NCI-H1694 (cell line): ENCODE measurements at places on chromosomes 4 and X.

DNA sequence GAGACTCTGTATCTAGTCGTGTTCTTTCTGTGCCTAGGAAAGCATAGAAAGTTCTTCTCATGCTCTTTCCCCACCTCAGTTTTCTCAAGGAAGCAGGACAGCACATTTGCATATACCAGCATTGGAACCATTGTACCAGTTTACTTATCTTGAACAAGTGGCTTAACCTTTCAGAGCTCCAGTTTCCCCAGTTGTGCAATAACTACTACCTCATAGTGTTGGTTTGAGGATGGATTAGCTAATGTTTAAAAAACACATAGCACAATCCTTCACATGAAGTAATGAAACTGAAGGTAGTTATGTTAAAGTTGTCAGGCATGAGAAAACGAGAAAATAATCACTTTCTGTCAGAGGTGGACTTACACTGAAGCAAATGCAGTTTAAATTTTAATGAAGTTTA, 92.2 kb upstream of the H2AZ1 start:
- no peak for DNase-seq

- no peak for DNase-seq
Measured at GRCh38 chr4:8394061-8394519, 46.4 kb downstream of the ACOX3 start.

DNA sequence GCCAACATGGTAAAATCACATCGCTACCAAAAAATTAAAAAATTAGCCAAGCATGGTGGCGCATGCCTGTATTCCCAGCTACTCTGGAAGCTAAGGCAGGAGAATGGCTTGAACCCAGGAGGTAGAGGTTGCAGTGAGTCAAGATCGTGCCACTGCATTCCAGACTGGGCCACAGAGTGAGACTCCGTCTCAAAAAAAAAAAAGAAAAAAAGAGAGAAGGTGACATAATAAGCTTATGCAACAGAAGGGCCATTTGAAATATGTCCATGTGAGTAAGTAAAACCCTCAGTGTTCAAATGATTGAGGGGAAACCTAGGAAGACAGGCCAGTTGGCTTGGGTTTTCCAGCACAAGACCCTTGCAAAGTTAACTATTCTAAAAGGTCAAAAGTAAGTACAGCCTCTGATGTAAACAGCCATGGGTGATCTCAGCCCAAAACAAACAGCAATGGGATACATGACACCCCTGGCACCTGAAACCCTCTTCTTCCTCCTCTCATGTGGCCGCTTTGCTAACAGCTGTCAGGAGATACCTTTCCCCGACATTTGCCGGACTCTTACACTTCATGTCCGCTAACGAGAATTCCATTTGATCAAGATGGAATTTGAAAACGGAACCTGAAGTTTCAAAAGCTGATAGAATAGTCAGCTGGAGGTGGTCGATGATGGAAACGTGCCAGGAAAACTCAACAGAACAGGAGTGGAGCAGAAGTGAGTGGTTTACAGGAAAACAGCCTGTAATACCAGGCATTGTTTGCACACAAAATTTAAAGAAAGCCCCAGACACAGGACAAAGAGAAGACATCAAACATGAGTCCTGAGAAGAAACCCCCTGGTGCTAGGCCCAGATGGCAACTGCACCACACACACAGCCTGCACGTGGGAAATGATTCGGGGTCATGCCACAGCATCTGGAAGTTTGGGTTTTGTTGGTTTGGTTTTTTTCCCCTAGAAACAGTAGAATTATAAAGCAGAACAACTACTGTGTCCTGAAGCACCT, 93.0 kb upstream of the STS start:
- no peak for DNase-seq

DNA sequence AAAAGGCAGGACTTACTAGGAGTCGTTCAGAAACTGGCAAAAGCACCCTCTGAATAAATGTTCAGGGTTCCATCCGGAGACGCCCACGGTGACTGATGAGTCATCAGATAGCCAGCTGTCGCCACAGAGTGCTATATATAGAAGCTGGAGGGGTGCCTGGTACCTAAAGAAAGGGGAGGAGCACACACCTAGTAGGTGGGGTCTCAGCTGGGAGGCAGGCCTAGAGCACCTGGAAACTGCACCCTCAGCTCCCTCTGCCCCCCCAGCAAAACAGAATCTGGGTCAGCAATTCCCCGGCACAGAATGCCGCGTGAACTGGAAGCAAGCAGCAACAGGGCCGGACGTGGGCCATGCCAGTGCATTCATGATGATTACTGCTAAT, 242.0 kb downstream of the BCOR start:
- DNase-seq = peak; percentile 79

- no peak for DNase-seq
Measured at GRCh38 chrX:115364670-115365069, 75.2 kb downstream of the LUZP4 start.

DNA sequence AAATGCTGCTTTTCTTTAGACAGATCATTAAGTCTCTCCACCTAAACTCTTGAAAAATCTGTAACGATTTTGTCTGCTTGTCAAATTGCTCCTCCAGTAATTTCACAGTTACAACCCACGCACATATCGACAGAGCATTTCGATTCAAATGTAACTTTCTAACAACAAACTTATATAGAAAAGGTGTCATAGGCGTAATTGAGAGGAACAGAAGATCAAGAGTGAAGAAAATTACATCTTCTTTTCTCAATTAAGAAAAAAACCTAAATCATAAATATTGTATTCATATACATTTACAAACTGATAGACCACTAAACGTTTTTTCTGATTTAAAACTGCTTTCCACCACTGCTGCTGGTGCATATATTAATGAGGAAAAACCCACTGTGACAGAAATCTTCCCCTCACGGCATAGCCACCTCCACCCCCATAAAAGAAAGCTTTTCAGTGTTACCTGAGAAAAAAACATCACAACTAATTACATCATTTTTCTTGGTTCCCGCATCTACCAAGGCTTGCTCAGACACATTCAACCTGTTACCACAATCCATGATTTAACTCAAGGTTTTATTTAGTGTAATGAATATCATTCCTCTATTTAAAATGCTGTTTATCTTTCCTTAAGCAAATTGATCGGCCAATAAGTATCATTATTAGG, 1.9 kb downstream of the GPM6A start:
- DNase-seq = no peak

DNA sequence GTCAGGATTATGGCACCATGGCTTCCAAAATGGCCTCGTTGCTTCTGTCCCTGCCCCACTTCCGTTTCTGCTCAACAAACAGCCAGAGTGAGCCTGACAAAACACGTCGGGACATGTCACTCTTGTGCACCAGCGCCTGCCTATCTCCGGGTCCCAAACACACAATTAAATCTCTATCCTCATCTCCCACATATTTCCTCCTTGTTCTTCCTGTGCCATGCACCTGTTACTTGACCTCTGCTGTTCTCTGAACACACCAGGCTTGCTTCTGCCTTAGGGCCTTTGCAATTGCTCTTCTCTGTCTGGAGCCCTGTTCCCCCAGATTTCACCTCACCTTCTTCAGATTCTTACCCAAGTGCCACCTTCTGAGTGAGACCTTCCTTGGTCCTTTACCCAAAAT, 12.7 kb upstream of the CD38 start:
- no peak for DNase-seq

- no peak for DNase-seq
Measured at GRCh38 chr4:177008071-177008835, 215.5 kb upstream of the VEGFC start.

DNA sequence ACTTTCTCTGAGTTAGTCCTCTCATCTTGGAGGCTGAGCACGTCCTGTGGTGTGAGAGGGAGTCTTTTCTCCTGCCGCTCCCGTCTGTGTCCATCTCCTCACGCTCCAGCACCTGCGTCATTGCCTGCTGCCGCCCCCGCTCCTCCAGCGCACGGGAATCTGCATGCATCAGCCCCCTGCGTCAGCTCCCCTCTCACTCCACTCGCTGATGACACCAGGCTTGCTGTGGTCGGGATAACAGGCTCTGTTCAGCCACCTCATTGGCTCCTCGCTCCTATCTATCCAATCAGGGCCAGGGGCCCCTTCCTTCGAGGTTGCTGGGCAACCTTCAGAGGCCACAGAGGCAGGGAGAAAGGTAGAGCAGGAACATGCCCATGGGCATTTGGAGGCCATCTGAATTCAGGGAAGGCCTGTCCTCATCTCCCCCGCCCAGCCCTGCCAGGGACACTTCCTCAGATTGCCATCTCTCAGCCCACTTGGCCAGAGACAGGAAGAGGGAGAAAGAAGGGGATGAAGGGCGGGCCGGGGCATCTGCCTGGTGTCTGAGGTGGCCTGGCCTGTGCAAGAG, 9.3 kb downstream of the ZNF185 start:
- DNase-seq = no peak

GRCh38 chr4:73599182-73599581, 21.1 kb downstream of the RASSF6 start:
- DNase-seq = peak; percentile 39

DNA sequence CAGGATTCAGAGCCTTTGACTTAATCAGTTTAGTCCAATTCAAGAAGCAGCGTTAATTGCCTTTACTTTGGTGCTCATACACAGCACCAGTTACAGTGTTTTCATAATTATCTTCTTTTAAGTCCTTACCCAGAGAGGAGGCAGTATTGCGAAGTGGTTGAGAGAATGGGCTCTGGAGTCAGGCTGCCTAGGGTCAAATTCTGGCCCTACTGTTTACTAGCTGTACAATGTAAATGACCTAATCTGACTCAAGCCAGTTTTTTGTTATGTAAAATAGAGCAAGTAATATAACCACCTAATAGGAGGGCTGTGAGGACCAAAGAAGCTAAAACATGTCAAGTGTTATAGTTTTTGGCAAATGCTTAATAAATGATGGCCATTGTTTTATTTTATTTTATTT, 27.6 kb downstream of the WDR44 start:
- no peak for DNase-seq

DNA sequence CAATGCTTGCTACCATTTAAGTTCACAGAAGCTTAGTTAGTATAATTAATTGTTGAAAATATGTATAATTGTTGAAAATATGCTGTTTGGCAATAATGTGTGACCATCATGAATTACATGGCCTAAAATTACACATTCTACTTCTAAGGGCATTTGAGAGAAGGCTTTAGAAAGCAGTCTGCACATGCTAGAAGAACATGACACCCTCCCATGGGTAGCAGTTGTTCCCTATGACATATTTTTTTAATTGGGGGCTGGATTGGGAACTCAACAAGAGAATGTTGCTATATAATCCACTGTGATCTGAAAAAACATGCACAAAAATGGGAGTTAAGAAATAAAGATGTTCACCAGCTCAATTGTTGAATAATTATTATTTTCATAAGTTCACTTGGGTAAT, 331.4 kb downstream of the ARHGAP24 start:
- no peak for DNase-seq

- no peak for DNase-seq
Measured at GRCh38 chr4:40232610-40233009, 35.8 kb downstream of the RHOH start.

GRCh38 chr4:31411565-31411964, 691.4 kb downstream of the PCDH7 start:
- DNase-seq = no peak

GRCh38 chr4:108429662-108430061, 190.7 kb upstream of the RPL34 start:
- no peak for DNase-seq

GRCh38 chr4:76624931-76625715, 190.1 kb downstream of the SHROOM3 start:
- DNase-seq = no peak

DNA sequence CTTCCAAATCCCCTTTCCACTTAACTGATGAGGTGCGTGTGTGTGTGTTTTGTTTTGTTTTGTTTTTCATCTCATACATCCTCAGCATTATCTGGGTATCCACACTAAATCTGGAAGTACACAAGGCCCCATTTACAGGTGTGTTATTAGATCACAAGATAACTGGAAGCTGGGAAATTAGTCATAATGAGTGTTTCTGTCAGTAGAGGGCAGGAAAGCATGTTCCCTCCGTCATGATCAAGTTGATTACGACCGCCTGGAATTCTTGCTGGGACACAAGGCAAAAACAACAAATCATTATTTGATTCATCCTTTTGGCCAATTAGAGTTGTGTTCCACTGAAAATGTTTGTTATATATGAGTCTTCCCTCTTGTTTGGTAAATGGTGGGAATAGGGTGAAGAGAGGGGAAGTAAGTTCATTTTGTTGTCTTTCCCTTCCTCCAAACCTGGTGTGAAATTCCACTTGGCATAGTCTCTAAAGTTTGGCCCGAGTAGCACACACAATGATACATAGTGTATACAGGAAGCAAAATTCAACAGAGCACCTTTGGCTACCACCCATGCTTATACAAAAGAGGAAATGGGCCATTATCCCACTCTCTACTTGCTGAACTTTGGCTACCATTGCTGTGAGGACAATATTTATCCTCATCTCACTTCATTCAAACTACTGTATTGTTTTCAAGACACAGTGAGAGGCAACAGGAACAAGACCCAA, 33.3 kb upstream of the TLL1 start:
- no peak for DNase-seq

DNA sequence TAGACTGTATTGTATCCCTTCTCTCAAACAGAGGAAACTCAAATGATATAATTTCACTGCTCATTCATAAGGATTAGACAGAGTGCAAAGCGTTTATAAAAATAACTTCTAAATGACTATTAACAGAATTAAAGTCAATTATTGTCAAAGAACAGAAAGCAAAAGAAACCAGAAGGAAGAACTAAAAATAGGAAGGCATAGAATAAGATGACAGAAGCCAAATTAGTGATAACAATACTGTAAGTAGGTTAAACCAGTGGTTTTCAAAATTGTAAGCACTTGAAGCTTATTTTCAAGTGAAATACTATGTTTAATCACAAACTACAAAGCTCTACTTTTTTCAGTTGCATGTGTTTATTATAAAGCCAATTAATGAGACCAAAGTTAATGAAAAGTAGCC, 305.2 kb downstream of the PPP1R2C start:
- DNase-seq = no peak

GRCh38 chr4:152590179-152591031, 54.5 kb upstream of the FBXW7 start:
- peak; percentile 97 for DNase-seq

GRCh38 chr4:173943547-173943946, 339.9 kb downstream of the FBXO8 start:
- no peak for DNase-seq

GRCh38 chr4:155515444-155516075, 138.8 kb upstream of the MAP9 start:
- DNase-seq = no peak

DNA sequence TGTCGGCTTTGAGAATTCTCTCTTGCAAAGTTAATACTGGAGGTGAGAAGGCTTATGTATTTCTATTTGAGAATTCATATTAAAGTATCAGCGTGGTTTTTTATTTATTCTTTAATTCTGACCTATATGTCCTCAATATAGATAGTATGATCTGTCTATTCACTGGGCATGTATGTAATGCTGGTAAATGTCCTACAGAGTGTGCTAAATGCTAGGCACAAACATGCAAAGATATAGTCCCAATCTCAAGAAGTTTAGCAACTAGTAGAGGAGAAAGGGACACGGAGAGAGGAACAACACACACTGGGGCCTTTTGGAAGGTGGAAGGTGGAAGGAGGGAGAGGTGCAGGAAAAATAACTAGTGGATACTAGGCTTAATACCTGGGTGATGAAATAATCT, 11.0 kb upstream of the BMPR1B start:
- DNase-seq = no peak

DNA sequence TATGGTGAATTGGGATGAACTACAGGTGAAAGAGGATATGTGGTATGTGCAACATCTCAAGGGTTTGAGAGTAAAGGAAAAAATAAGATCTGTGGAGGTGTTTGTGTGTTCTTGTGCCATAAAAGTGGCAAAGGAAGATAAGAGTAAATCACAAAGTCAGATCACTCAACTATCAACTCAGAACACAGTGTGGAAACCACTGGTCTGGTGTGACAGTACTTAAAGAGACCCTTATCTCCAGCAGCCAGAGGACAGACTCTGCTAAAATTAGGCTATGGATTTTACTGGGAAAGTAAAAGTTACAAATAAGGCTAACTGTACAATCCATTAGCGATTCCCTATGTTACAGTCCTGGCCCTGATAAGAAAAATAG, 54.0 kb upstream of the PRDM8 start:
- no peak for DNase-seq
